Cerebellum (tissue), 4 donors: ENCODE measurements at places on chromosomes 4 and X.

GRCh38 chr4:141645611-141646340, 9.4 kb downstream of the IL15 start:
- DNase-seq = no peak

DNA sequence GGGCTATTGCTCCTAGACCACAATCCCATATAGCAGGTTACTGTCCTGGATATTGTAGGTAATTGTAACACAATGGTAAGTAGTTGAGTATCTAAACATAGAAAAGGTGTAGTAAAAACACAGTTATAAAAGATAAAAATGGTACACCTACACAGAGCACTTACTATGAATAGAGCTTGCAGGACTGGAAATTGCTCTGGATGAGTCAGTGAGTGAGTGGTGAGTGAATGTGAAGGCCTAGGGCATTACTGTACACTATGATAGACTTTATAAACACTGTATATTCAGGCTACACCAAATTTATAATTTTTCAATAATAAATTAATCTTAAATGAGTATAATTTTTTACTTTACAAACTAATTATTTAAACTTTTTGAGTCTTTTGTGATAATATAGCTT, 425.7 kb downstream of the PABPC4L start:
- DNase-seq = no peak

DNA sequence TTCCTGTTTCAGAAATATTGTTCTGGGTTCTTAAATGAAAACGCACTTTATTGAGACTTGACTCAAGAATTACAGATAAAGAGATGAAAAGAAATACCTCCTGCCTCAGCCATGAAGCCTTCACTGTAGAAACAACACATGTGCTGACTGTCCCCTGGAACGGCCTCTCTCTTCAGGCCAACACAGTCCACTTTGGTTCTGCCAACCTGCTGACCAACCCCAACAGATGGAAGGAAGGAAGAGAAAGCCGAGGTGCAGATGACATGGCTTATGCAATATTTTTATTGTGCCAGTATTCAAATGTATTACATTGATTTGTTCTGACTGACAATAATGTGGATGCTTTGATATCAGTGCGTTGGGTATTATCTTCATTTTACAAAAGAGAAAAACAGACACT, 171.0 kb downstream of the CPEB2 start:
- peak; percentile 64 for DNase-seq

DNA sequence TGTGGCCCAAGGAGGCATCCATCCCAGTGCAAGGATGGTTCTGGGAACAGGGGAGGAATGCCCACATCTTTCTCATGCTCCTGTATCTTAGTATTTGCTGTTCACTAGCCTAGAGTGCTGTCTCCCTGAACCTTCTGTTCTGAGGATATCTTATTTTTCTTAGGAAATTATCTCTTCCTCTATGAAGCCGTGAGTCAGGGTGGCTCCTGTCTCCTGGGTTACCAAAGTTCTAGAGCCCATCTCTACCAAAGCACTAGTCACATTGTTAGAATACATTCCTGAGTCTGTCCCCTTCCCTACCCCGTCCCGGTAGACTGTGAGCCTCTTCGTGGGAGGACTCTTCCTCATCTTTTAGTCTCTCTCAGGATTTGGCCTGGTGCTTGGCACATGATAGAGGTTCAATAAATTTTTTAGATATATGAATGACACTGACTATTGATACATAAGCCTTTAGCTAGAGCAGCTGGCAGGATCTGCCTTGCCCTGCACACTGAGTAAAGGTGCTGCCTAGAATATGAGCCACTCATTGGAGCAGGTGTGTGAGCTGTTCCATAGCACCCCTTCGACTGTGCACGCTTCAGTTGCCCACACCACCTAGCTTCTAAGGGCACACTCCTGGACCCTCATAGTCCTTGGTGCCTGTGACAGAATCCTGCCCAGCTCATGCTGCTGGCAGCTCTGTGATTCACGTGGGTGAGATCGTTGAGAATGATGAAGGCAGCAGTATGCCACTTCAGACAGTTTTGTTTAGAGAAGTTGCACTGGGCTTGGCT, 13.3 kb downstream of the CXCR3 start:
- DNase-seq = no peak

DNA sequence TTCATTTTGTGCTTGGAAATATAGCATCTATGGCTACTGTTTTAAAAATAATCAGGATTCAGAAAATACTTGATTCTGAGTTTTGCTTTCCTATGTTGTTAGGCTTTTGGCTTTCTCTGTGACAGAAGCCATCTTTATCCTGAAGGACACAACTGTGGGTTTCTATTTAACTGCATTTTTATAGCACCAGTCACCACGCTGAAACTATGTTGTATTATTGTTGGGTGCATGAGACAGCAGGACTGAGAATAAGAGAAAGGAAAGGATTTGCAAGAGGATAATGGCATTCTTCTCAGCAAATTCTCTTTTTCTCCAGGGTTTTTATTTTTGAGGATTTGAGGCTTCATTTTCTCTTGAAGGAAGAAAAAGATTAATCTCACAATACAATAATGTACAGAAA, 10.1 kb upstream of the NEUROG2 start:
- DNase-seq = no peak

- no peak for DNase-seq
These were observed 21.2 kb upstream of the TRPC5OS start for GRCh38 chrX:111854556-111855490.

GRCh38 chr4:48815483-48815882, 15.4 kb upstream of the OCIAD1 start:
- DNase-seq = no peak

DNA sequence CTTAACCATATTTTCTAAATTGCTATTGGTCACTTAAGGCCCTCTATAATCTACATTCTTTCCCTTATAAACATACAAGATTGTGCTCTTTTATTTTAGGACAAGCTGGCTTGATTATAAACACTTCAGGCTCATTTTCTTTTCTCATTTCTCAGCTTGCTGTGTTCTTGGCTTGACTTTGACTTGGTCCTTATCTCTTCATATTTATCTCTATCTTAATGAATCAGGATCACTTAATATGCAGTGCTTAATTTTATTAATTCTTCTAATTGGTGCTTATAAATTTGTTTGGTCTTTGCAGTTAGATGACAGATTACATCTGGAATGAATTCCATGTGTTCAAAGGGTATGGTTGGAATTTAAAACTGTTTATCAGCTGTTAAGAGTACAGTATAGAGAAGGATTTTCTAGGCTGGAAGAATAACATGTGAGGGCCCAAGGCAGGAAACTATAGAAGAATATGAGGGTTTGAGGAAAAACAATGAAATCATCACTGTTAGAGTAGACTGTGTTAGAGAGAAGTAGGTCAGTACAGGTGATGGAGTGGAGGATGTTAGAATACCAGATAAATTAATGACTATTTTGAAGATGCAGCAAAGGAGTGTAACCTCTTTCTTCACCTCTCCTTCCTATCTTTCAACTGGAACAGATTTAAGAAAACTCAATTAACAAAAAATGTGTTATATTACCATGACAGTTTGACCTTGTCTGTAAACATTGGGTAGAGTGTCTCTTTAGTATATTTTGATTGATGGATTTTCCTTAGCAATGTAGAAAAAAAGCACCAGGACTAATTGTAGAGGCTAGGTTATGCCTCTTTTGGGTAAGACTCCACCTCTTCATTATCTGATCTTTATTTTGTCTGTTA, 169.6 kb downstream of the RAPGEF2 start:
- DNase-seq = no peak

GRCh38 chr4:184815046-184815877, 10.5 kb downstream of the ACSL1 start:
- peak; percentile 69 for DNase-seq

- DNase-seq = peak; percentile 33
These were observed 17.3 kb downstream of the CTPS2 start for GRCh38 chrX:16695079-16695676.

DNA sequence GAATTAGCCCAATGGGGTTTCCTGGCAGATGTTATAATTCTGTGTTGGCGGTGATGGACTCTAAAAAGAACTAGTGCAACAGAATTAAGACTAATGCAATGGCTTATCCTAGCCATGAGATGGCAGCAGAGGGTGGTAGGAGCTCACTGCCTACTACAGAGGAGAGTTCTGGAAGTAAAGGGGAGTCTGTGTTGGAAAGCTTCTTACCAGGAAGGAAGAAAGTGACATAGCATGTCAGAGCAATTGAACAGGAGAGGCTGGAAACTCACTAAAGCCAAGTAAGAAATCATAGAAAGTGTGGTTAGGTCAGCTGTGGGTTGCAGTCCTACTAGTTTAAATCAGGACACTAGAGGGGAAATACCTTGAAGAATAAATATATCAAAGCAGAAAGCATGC, 6.3 kb upstream of the TRPC5OS start:
- peak; percentile 15 for DNase-seq

GRCh38 chr4:136302566-136302965, 1229.7 kb downstream of the PCDH18 start:
- DNase-seq = no peak

- DNase-seq = no peak
These were observed 39.8 kb upstream of the KLHL13 start for GRCh38 chrX:118156254-118156952.

GRCh38 chr4:17324386-17324830, 187.5 kb downstream of the QDPR start:
- DNase-seq = no peak

- DNase-seq = no peak
These were observed 144.8 kb downstream of the BCOR start for GRCh38 chrX:39952989-39953388.

DNA sequence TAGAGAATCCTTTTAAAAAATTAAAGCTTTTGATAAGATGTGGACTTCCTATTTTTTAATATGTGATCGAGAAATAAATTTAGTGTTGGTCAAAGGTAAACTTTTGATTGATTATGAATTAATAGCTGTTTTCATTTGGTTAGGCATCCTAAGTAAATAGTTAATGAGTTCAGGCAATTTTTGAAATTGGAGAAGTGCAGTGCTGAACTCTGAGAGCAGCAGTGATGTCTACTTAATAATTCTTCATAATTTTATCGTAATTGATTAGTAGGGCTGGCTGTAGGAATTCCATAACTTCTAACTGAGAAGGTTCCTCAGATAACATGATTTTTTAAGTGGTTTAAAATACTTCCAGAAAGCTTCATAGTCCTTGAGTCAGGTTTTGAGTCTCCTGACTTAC, 1.5 kb downstream of the MND1 start:
- no peak for DNase-seq

GRCh38 chrX:10769195-10769594, 148.8 kb upstream of the MID1 start:
- DNase-seq = peak; percentile 3

GRCh38 chr4:23878912-23879732, 10.7 kb downstream of the PPARGC1A start:
- no peak for DNase-seq

DNA sequence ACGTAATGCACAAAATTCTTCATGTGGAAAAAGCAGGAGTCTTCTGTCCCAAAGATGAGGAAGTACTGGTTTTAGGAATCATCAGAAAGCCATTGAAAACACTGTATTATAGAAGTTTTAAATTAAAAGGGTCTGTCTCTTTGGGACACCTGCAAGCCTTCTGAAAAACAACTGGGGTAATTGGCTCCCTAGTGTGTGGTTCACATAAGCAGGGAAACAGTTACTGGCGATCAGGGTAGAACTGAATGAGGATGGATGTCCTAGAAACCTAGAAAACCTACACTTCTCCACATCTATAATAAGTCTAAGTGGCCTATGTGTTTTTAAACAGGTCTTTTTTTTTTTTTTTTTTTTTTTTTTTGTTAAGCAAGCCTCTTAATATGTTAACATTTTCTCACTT, 945.5 kb upstream of the PCDH10 start:
- DNase-seq = no peak

DNA sequence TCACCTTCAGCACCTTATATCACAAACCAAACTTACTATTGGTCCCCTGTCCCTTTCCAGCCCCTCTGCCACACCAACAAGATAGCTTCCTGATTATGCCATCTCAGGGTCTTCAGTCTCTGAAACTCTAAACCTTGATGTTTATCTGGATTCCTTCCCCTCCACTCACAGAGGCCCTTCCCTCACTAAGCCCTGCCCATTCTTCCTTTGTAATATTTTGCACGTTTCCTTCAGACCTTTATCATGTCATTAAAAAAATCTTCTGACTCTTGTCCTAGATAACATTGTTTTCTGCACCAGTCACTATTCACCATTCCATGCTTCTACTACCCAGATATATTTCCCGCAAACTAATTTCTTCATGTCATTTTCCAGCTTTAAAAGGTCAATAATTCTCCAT, 17.7 kb upstream of the CEP135 start:
- DNase-seq = no peak

GRCh38 chr4:3515646-3516045, 16.6 kb downstream of the LRPAP1 start:
- no peak for DNase-seq

DNA sequence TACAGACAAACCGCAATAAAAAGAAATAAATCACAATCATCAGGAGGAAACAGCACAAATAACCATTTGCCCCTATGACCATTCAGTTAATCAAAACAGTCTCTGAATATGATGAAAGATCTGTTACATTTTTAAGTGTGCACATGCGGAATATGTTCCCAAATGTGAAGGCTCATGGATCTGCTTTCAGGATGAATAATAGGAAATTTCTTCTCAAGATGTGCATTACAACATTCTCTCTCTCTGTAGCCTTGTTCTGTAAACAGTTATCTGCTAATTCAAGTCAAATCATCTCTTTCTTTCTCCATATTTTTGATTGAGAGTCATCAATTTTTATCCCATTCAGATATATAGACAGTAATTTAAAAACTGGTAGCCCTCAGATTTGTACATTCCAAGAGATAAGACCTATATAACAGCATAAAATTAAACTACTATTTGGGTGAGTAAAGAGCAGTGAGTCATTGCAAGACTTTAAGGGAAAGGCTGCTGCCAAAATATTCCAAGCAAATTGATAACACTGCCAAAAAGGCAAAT, 433.9 kb upstream of the ATOH1 start:
- no peak for DNase-seq

- DNase-seq = no peak
These were observed 45.4 kb downstream of the MBNL3 start for GRCh38 chrX:132443196-132444135.

GRCh38 chrX:37075892-37076595, 67.9 kb downstream of the FAM47C start:
- DNase-seq = no peak

- DNase-seq = peak; percentile 4
These were observed 248.1 kb downstream of the C4orf33 start for GRCh38 chr4:129344058-129344457.

DNA sequence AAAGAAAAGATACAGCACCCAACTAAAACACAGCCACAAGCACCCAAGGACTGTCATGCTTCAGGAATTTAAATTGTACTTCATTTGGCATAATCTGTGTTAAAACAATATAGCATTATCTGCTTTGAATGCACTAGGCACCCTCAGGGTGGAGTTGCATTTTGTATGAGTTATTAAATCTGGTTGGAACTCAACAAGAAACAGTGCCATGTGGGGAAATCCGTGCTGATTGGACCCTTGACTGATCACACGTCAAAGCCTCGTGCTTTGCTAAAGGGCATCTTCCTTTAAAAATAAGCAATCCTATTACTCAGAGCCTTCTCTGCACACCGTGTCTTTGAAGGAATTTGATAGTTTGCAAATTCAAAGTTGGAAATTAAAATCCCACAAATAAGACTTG, 35.4 kb downstream of the IGFBP7 start:
- DNase-seq = no peak

- no peak for DNase-seq
These were observed 170.1 kb downstream of the LARP7 start for GRCh38 chr4:112807083-112807482.

- no peak for DNase-seq
These were observed 28.9 kb downstream of the TMPRSS11E start for GRCh38 chr4:68476191-68476590.

- DNase-seq = no peak
These were observed 53.2 kb downstream of the PPM1K start for GRCh38 chr4:88230969-88231771.

GRCh38 chr4:134888156-134888555, 686.6 kb upstream of the PABPC4L start:
- DNase-seq = no peak

- DNase-seq = no peak
These were observed 135.3 kb upstream of the IL1RAPL2 start for GRCh38 chrX:104430742-104431119.
